ENCODE measurements at places on chromosomes 5 and 9.

GRCh38 chr5:3596261-3596825 is 711 bp downstream of the IRX1 start:
- DNase-seq, result no peak

DNA sequence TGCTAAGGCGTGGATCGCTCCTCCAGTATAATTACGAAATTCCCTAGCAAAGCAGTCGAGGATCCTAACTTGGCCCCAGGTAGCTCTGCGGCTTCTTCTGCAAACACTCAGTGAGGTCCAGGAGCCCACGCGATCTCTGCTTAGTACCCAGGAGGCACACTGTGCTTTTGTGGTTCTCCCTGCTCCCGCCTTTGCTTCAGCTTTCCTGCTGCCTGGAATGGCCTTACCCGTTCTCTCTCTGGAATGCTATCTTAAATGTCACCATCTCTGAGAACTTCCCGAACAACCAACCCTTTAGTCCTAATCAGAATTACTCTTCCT is 639 bp downstream of the INVS start:
- no peak for DNase-seq

DNA sequence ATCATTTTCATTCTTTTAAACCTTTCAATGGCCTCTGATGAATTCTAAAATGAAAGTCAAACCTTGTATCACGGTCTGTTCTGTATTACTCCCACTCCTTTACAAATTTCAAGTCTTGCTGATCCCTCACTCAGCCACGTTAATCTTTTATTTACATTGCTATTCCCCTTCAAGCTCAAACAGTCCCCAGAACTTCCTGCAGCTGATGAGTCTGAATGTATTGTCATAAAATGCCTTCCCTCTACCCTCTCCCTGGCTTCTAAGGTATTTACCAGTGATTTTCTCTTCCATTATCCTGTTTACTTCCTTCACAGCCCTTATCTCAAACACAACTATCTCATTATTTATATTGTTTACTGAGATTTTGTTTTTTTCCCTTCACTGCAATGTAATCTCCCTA is 562.3 kb upstream of the C9orf72 start:
- DNase-seq, result no peak

GRCh38 chr5:79509244-79509885 is 4.6 kb downstream of the HOMER1 start:
- no peak for DNase-seq

- DNase-seq, result no peak
These were observed 37.1 kb downstream of the CAST start for GRCh38 chr5:96699186-96699820.

DNA sequence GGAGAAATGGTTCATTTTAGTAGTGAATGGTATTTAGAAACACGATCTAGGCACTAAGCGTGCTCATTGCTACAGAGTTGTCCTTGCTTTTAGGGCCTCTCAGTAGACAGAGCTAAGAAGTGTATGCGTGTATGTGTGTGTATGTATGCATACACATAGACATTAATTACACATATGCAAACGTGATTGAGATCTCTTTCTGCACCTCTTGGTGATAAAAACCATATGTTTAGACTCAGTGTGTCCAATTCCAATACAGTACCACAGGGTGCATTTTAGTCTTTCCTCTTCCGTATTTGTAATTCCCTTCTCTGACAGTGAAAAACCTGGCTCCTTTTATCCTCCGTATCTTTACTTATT is 13.1 kb downstream of the TRIO start:
- no peak for DNase-seq

- DNase-seq, result no peak
These were observed 2.2 kb downstream of the C5orf46 start for GRCh38 chr5:147904110-147904509.

GRCh38 chr5:143014017-143014651 is 244.0 kb downstream of the ARHGAP26 start:
- no peak for DNase-seq

DNA sequence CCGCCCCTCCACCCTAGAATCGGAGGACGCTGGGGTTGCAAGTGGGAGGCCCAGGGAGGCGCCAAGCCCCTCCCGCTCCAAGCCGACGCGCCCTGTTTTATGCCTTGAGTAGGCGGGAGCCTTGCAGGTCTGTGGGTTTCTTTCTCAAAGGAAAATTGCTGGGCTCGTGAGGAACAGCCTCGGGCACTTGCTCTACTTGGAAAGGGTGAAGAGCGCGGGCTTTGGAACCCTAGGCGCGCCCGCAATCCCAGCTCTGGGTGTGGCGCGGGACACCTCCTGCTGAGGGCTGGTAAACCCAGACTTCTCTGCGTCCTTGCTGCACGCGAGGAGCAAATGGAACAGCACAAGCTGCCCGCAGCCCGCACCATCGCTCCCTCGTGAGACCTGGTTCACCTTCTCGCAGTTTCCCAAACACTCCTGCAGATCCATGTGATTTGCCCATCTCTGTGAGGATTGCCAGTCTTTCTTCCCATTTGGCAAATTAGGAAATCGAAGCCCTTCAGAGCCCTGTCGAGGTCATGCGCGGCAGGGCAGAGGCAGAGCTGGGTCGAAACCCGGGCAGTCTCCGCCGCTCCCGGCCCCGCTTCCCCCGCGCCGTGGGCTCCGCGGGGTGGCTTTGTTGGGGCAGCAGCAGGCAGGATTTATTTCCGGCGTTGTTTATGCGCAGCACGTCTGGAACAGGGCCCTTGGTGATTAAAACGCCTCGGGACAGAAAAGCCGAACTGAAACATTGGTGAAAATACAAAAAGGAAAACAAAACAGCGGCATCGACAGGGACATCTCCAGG is 98.4 kb upstream of the CPLX2 start:
- DNase-seq, result no peak

- no peak for DNase-seq
These were observed 519.2 kb downstream of the KIF4B start for GRCh38 chr5:155532621-155533311.

GRCh38 chr5:145811834-145812625 is 23.1 kb downstream of the PRELID2 start:
- no peak for DNase-seq

- no peak for DNase-seq
These were observed 2.6 kb downstream of the CTNNAL1 start for GRCh38 chr9:109010746-109011145.

DNA sequence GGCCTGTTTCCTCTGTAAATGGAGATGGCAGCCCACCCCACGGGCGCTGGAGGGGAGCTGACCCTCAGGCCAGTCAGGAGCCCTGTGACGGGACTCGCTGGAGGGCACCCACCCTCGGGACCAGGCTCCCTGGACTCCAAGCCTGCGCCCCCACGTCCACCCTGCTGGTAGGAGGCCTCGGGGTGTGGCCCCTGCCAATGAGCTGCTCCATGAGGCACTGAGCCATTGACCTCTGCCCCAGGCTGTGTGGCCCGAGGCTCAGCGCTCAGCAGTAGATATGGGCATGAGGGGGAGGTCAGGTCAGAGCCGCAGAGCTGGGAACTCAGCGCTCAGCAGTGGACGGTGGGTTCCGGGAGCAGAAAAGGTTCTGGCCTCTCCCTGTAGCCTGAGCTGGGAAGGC is 52.3 kb upstream of the EGFL7 start:
- DNase-seq, result no peak

DNA sequence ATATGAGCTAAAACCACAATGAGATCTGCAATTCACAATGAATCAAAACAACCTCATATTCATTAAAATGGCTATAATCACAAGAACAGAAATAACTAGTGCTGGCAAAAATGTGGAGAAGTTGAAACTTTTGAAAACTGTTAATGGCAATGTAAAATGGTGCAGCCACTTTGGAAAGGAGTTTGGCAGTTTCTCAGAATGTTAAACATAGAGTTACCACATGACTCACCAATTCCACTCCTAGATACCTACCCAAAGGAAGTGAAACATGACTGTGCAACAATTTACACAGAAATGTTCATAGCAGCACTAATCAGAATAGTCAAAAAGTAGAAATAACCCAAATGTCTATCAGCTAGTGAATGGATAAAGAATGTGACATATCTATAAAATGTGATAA is 862.2 kb downstream of the DTWD2 start:
- DNase-seq, result no peak

DNA sequence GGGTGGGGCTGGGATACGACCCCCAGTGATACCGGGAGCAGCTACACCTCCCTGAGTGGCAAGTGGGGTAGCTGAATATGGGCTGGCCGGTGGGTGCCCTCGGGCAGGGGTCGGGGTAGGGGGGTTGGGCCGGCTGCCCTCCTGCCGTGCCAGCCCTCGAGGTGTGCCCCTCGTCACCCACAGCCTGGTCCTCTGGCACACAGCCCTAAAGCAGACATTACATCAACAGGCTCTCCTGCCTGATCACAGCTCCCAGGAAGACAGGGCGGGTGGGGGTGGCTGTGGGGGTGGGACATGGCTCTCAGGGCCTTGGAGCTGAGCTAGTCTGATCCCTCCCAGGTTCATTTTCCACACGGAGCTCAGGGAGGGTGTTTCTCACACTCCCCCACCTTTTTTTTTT is 23.2 kb downstream of the FBXW5 start:
- no peak for DNase-seq

DNA sequence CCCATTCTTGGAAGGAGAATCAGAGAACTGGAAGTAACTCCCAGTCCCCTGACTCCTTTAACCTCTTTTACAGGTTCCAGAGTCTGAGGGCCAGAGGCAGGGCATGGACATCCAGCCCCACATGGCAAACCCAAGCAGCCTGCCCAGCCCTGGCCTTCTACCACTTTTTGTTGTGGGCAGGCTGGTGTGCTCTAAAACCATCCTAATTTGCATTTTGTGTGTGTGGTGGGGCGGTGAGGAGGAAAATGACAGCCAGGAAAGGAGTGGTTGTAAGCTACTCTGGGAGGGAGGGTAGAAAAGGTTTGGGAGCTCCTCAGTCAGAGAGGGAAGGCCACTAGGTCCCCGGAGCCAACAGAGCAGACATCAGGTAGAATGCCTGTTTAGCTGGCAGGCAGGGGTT is 90.6 kb downstream of the PSD2 start:
- no peak for DNase-seq

DNA sequence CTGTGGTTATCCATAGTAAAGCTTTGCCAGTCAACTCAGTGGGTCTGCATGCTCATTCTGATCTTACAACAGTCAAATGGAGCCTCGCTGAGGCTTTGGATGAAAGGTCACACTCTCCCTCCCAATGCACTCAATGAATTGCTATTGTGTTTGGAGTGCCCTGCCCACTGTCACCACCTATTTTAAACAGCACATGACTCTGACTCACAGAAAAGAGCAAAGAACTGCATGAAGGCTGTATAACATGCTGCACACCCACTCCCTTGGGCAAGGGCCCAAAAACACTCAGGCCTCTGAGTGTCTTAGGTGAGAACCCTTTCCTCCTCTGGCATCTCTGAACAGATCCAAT is 118.7 kb upstream of the CCDC112 start:
- DNase-seq, result no peak

DNA sequence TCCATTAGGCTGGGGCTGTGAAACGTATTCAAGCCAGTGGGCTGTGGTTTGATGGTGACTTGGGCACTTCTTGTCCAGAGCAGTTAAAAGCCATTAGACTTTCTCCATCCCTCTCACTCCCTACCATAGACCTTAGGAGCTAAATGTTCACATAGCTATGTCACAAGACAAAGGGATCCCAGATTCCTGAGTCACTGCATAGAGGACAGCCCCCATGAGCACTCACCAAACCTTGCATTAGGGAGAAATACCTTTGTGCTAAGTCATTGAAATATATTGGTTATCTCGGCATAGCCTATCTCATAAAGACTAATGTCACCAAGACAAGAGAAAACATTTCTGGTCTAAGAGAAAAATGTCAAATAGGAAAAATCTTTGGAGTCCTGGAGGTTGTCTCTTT is 104.3 kb downstream of the TRPM6 start:
- DNase-seq, result peak; percentile 30

GRCh38 chr5:137501846-137502406 is 2.8 kb upstream of the SPOCK1 start:
- DNase-seq, result no peak

- DNase-seq, result no peak
These were observed 74.1 kb upstream of the GHR start for GRCh38 chr5:42349163-42349562.

DNA sequence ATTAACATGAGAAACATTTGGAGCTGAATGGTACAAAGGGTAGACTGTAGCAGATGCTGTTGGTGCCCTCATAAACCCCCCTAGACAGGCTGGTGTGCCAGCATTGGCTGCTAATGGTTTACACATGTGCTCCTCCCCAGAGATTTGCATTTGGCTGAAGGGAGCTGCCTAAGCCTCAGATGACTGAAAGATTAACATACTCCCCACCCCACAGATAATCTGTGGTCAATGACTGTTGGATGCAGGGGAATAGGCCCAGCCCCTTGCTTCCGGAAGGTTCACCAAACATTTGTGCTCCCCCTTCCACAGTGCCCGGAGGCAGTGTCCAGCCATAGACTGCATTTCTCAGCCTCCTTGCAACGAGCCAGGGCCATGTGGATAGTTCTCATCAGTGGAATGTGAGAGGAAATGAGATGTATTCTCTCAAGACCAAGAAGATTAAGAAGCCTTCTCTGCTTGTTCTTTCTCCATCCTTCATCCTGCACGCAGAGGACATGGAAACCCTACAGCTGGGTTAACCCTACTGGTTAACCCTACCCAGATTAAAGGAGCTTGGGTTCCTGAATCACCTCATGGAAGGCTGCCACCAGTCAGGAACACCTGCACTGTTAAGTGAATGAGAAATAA is 79.6 kb downstream of the PHAX start:
- no peak for DNase-seq

DNA sequence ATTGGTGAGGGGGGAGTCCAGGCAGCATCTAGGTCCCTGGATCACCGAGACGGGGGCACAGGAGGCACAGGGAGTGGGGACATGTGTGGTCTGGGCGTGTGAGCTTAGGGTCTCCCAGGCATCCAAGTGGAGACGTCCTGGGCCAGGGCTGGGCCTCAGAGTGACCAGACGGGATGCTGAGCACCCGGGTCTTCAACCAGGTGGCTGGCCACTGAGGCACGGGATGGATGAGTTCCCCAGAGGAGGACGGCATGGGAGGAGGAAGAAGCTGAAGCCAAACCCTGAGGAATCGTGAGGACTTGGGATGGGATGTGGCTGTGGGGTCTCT is 88.0 kb downstream of the LMX1B start:
- DNase-seq, result no peak

DNA sequence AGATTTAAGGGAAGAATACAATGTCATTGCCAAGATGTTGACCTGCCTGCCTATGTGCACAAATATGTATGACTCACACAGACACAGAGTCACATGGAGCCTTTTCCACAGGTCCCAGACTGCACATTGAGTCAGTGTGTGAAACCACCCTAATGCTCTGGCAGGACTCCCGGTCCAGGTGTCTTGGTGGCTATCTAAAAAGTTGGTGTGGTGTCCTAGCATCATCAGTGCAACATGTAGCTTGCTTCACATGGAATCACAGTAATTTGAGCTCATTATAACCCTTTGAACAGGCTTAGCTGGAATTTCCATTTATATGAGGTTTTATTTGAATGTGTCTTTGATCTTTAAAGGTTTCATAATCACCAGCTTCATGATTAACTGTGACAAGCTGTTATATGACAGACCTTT is 10.7 kb downstream of the IFNA5 start:
- DNase-seq, result no peak

DNA sequence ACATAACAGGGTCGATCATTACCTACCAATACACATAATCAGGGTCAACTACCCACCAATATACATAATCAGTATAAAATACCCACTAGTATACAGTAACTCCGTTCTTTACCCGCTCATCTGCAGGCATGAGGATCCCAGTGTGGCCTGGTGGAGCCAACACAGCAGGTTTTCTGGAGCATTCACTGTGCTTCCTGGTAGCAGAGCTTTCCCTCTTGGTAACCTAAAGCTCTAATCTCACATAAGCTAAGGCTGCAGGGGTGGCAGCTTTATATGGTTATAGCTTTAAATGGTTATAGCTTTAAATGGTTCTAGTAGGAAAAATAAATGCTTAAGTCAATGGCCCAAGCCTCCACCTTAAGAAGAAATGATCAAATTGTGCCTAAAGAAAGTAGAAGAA is 11.9 kb downstream of the LCN1 start:
- DNase-seq, result no peak
